Activated naive CD8-positive, alpha-beta T cell treated with anti-CD3 and anti-CD28 coated beads, Interleukin-2, amount 10 ng/mL, durations not matched to agents 7 days and 5 days (primary cell): ENCODE measurements at places on chromosomes 2 and 18.

- H3K36me3 ChIP-seq = peaks cover 9% of the 10 kb centered on the region
- H3K27me3 ChIP-seq = no peaks in the 10 kb centered on the region
- peaks cover 2% of the 10 kb centered on the region for H3K4me1 ChIP-seq
- no peak for DNase-seq
- H3K27ac ChIP-seq = no peak overlapping the region
- no peak overlapping the region for H3K4me3 ChIP-seq
These were observed 32.1 kb downstream of the MBD2 start for GRCh38 chr18:54192415-54192814.

- no peak for DNase-seq
- H3K4me3 ChIP-seq = no peak overlapping the region
- H3K27ac ChIP-seq = no peak overlapping the region
- no peaks in the 10 kb centered on the region for H3K36me3 ChIP-seq
- H3K27me3 ChIP-seq = no peaks in the 10 kb centered on the region
- H3K4me1 ChIP-seq = no peaks in the 10 kb centered on the region
These were observed 19.1 kb downstream of the EFHD1 start for GRCh38 chr2:232652505-232652851.

DNA sequence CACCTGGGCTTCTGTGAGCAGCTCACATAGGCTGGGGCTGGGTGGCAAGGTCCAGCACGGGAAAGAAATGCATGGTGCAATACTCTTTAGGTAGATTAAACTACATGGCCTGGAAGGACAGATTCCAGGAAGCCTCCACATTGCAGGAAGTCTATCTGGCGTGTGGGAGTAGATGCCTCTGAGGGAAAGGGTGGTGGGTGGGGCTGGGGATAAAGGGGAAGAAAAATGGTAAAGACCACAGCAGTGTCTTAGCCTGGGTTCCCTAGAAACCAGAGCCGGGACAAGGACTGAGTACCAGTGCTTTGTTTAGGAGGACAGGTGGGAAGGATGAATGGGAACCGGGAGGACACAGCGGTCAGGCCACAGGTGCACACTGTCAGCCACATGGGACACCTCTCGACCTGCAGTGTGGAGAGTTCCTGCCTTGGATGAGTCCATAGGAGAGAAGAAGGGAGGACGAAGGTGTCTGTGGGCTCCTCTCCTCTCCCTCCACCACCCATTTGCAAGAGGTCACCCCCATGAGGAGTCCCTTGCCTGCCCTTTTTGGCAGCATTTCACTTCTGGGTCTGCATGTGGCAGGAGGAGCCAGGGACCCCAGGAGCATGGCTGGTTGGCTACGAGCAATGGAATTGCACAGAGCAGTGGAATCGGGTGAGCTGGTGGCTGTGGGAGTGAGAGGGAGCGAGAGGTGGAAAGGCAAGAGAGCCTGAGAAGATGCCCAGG lies 91.5 kb upstream of the HS6ST1 start:
- H3K4me3 ChIP-seq = no peak overlapping the region
- no peak for DNase-seq
- H3K27ac ChIP-seq = no peak overlapping the region
- H3K27me3 ChIP-seq = peaks cover 3% of the 10 kb centered on the region
- no peaks in the 10 kb centered on the region for H3K4me1 ChIP-seq

DNA sequence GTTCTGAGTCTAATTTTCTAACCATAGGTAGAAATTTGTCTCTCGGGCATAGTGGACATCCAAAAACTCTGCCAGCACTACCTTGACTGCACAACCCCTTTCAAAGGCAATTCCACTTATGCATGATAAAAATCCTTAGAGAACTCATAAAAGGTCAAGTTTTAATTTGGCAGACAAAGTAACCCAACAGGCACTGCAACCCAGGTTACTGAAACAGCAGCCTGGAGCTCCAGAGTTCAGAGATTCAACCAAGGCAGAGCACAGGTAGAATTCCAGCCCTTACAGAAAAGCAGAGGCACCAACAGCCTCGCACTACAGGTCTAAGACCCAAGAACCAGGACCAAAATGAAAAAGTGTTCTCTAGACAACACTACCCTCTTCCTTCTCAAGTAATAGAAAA lies 1.8 kb downstream of the DTNB start:
- no peaks in the 10 kb centered on the region for H3K36me3 ChIP-seq
- no peak for DNase-seq
- peaks cover 22% of the 10 kb centered on the region for H3K4me1 ChIP-seq
- H3K27me3 ChIP-seq = peaks cover 21% of the 10 kb centered on the region
- peak overlapping the region; percentile 86 for H3K4me3 ChIP-seq

- H3K27me3 ChIP-seq = peaks cover 3% of the 10 kb centered on the region
- no peak overlapping the region for H3K4me3 ChIP-seq
- H3K36me3 ChIP-seq = no peaks in the 10 kb centered on the region
- no peak overlapping the region for H3K27ac ChIP-seq
These were observed 129.0 kb downstream of the SOCS6 start for GRCh38 chr18:70417847-70418246.

DNA sequence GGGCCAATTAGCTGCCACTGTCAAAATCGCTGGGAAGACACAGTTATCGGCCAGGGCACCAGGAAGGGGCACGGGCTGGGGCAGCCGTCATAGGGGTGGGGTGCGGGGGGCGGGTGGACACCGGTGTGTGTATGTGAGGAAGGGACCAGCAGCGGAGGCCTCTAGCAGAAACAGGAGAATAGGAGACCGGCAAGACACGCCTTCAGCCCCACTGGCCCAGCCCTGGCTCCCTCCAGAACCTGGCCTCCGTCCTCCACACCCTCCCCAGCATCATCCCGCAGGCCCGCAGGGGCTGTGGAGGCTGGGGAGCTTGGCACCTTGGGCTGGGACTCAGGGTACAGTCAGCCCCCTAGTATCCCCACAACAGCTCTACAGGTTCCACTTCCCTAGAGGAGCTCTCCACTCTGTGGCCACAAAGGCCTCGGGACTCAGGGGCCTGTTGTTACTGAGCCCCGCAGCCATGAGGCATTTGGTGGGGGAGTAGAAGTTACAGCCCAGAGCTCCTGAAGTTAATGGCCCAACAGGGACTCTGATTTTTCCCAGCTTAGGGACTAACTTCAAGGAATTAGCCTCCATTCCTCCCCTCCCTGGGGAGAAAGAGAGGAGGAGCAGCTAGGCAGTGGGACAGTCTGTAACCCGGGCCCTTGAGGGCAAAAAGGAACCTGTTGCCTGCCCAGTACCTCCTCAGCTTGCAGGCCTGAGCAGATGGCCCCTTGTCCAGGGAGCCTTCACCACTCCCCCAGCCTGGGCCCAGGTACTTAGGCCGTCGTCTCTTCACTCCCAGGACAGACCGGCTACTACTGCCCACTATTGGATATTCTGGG lies 19.9 kb downstream of the SH2D6 start:
- H3K4me3 ChIP-seq = peak overlapping the region; percentile 84
- no peaks in the 10 kb centered on the region for H3K27me3 ChIP-seq
- peaks cover 33% of the 10 kb centered on the region for H3K4me1 ChIP-seq
- H3K36me3 ChIP-seq = no peaks in the 10 kb centered on the region
- peak overlapping the region; percentile 94 for H3K27ac ChIP-seq

DNA sequence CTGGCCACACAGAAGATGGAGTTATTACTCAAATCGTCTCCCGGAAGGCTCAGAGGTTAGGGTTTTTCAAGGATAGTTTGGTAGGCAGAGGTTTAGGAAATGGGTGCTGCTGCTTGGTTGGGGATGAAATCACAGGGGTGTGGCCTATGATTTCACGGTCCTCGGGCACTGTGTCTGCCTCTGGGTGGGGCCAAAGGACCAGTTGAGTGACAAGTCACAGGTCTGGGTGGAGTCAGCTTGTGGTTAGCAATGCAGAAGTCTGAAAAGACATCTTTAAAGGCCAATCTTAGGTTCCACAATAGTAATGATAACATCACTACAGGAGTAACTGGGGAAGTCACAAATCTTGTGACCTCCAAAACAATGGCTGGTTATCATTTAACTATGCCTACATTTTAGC lies 387.8 kb downstream of the ZNF521 start:
- H3K27me3 ChIP-seq = no peaks in the 10 kb centered on the region
- no peak for DNase-seq
- no peak overlapping the region for H3K4me3 ChIP-seq
- no peak overlapping the region for H3K27ac ChIP-seq
- H3K36me3 ChIP-seq = no peaks in the 10 kb centered on the region

DNA sequence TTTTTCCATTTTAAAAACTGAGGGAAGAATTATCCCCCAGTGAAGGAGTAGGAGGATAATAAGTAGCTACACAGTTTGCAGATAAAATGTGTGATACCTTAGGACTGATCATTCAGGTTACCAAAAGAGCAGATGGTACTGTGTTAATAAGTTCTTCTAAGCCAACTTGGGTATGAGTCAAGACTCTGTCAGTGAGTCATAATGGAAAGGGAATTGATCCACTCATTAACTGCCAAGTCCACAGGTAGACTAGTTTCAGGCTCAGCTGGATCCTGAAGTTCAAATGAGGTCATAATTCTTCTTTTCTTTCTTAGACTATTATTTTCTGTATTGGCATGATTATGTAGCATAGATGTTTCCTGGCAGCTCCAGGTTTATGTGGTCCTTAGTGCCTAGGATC lies 142.4 kb upstream of the ALPP start:
- peaks cover 11% of the 10 kb centered on the region for H3K36me3 ChIP-seq
- no peak overlapping the region for H3K4me3 ChIP-seq
- H3K4me1 ChIP-seq = peaks cover 35% of the 10 kb centered on the region
- no peak for DNase-seq

- H3K27me3 ChIP-seq = peaks cover 7% of the 10 kb centered on the region
- H3K27ac ChIP-seq = no peak overlapping the region
These were observed 31.1 kb upstream of the SPAG16 start for GRCh38 chr2:213253162-213253561.

GRCh38 chr18:7632152-7633098 lies 65.3 kb downstream of the PTPRM start:
- H3K4me3 ChIP-seq = no peak overlapping the region
- no peak for DNase-seq
- no peaks in the 10 kb centered on the region for H3K4me1 ChIP-seq
- no peaks in the 10 kb centered on the region for H3K27me3 ChIP-seq
- no peak overlapping the region for H3K27ac ChIP-seq

GRCh38 chr2:102061962-102062795 lies 70.4 kb downstream of the IL1R2 start:
- H3K4me1 ChIP-seq = peaks cover 6% of the 10 kb centered on the region
- no peak for DNase-seq
- H3K36me3 ChIP-seq = no peaks in the 10 kb centered on the region
- no peak overlapping the region for H3K27ac ChIP-seq
- no peaks in the 10 kb centered on the region for H3K27me3 ChIP-seq

GRCh38 chr2:160719116-160719515 lies 225.5 kb upstream of the RBMS1 start:
- H3K4me3 ChIP-seq = no peak overlapping the region
- no peaks in the 10 kb centered on the region for H3K36me3 ChIP-seq
- no peak for DNase-seq
- H3K4me1 ChIP-seq = peaks cover 3% of the 10 kb centered on the region

DNA sequence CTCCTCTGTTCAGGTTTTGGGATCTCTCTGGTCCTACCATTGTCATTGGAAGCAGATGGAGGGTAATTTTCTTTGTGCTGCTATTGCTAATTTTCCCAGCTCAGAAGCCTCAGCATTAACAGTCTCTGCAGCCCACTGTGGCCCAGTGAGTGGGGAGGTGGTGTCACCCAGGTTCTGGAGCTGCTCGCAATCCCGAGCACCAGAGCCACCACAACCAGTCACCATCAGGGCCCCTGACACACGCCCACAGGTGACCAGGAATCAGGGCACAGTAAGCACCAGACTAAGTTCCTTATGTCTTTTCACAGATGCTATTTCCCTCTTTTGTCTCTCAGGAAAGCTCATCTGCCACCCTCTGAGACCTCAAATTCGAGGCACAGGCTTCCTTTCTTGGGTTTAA lies 87.9 kb downstream of the SEPTIN10 start:
- H3K27me3 ChIP-seq = peaks cover 4% of the 10 kb centered on the region
- no peak overlapping the region for H3K27ac ChIP-seq
- no peak overlapping the region for H3K4me3 ChIP-seq

DNA sequence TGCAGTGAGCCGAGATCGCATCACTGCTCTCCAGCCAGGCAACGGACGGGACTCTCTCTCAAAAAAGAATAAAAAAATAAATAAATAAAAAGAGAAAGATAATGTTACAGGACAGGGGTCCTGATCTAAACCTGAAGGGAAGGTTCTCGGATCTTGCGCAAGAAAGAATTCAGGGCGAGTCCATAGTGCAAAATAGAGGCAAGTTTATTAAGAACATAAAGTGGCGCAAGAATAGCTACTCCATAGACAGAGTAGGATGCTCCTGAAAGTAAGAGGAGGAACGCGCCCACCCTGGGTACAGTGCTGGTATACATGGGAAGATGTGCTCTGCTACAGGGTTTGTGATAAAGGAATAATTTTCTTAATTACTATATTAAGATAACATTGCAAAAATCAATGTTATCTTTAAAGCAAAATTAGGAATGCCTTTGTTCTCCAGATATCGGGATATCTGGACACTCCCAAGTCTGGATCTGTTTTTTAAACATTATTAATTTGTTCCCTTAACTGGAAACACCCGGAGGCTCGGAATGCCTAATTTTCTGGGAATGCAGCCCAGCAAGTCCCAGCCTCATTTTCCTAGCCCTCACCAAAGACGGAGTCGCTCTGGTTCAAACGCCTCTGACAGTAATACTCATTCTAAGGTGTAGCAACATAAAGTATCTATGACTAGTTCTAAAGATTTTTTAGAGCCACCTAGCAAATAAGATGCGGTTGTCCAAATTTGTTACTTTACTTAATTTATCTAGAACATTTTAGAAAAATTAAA lies 38.8 kb downstream of the ACSL3 start:
- H3K27ac ChIP-seq = no peak overlapping the region
- H3K27me3 ChIP-seq = no peaks in the 10 kb centered on the region
- no peak for DNase-seq
- H3K36me3 ChIP-seq = no peaks in the 10 kb centered on the region

DNA sequence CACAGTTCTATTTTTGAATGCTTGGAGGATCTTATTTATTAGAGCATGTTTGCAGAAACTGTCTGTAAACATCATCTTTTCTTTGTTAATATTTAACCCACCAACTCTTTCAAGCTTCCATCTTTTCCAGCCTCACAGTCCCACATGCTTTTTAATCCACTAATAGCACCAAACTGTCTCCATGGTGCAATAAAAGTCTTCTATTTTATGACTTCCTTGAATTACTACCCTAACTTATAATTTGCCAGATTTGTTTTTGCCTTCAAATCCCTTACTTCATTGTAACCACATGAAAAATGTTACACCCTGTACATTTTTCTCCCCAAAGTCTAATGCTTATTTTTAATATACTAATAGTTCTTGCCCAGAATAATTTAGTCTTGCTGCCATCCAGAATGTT lies 792.6 kb downstream of the PLCL1 start:
- no peak overlapping the region for H3K27ac ChIP-seq
- no peak overlapping the region for H3K4me3 ChIP-seq
- DNase-seq = no peak
- no peaks in the 10 kb centered on the region for H3K4me1 ChIP-seq
- H3K27me3 ChIP-seq = no peaks in the 10 kb centered on the region
